ENCODE measurements at places on chromosomes 12 and 14. TPM values are rescaled to one million over a fixed set of nuclear protein-coding genes. Genes with fewer than 3 reads are reported as not detected.

The ACSM4 gene
- not detected for total RNA-seq

The SYNDIG1L gene
- total RNA-seq: not detected

The CDCA3 gene
- 77.4 TPM for total RNA-seq

The CEBPE gene
- not detected for total RNA-seq

The TROAP gene
- total RNA-seq: 84.4 TPM

The LIN7A gene
- 0.14 TPM for total RNA-seq

The PLEKHD1 gene
- not detected for total RNA-seq

The RIMBP2 gene
- not detected for total RNA-seq

The TAS2R30 gene
- total RNA-seq: not detected

The LTB4R gene
- total RNA-seq: 4.9 TPM

The WSCD2 gene
- total RNA-seq: not detected

The RAB2B gene
- 12.6 TPM for total RNA-seq

The ADAMTS20 gene
- total RNA-seq: not detected

The KLRD1 gene
- not detected for total RNA-seq

The RD3L gene
- total RNA-seq: not detected

The CS gene
- 160 TPM for total RNA-seq

The PNN gene
- 43.4 TPM for total RNA-seq

The PROX2 gene
- total RNA-seq: not detected

The ANGEL1 gene
- 8.0 TPM for total RNA-seq

The SLC2A14 gene
- not detected for total RNA-seq

The LRTM2 gene
- 0.05 TPM for total RNA-seq

The PTPRO gene
- total RNA-seq: not detected

All from A549 treated with GW870086 at 1 μM for 4 hours (cell line).